CD4-positive, alpha-beta T cell treated with Interleukin-2 at 100 ng/mL for 4 hours (primary cell): ENCODE measurements at places on chromosomes 11 and 22.

- DNase-seq, result no peak
These were observed 389.4 kb upstream of the CADM1 start for GRCh38 chr11:115893461-115894099.

DNA sequence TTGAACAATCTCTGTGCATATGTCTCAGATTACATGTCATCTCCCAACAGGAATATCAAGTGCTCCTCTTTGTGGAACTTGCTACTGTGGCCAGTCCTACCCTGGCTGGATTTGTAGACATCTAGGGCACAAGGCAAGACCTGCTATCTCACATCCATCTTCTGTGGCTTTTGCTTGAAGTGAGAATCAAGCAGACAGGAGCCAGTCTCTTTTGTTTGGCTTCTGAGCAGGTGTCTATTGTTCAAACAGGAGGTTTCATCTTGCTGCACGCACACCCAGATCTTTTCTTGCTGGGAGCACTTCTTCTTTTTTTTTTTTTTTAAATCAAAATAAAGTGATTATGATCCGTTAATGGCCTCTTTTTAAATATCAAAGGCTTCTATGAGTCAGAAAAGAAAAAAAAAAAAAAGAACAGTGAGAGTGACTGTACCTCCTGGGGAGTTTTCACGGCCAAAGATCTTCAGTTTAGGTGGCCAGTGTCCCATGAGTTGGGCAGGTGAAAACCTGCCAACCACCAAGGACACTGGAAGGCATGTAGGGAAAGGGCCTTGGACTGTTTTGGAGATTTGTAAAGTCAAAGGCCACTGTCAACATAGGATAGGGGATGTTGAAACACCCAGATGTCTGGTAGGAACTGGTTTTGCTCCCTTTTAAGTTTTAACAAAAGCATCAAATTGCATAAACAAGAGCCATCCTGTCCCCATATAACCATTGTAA lies 78.1 kb downstream of the CD44 start:
- DNase-seq, result peak; percentile 72

DNA sequence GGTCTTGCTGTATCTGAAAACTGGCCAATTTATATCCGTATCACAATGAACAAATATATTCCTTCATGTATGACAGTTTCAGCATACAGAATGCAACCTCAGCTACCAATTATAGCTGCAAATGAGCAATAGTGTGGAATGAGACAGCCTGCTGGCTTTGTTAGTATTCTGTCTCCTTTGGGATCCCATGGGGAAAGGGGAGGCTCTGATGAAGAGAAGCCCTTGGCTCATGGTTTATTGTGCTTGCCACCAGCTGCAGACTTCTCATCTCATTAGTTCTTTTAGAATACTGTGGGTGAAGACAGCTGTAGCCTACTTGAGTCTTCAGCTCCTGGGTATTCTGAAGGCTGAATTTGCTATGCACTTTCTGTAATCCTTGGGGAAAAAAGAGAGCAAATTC lies 42.4 kb downstream of the PITPNB start:
- DNase-seq, result no peak

- DNase-seq, result no peak
These were observed 70.1 kb downstream of the MICAL2 start for GRCh38 chr11:12180257-12181205.

DNA sequence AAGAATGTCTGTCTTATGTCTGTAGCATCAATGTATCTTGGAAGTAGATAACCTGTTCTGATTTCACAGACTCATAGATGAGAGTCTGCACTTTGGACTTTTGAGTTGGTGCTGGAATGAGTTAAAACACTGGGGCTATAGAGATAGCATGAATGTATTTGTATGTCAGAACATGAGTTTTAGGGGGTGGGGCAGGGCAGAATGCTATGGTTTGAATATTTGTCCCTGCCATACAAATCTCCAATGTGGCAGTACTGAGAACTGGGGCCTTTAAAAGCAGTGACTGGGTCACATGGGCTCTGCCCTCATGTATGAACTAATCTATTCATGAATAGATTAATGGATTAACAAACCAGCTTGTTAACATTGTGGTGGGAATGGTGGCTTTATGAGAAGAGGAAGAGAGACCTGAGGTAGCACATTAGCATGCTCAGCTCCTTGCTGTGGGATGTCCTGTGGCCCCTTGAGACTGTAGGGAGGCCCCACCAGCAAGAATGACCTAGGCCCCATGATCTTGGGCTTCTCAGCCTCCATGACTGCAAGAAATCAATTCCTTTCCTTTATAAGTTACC lies 15.5 kb upstream of the OR52K1 start:
- DNase-seq, result no peak

- no peak for DNase-seq
These were observed 123.3 kb upstream of the THY1 start for GRCh38 chr11:119545978-119546915.

DNA sequence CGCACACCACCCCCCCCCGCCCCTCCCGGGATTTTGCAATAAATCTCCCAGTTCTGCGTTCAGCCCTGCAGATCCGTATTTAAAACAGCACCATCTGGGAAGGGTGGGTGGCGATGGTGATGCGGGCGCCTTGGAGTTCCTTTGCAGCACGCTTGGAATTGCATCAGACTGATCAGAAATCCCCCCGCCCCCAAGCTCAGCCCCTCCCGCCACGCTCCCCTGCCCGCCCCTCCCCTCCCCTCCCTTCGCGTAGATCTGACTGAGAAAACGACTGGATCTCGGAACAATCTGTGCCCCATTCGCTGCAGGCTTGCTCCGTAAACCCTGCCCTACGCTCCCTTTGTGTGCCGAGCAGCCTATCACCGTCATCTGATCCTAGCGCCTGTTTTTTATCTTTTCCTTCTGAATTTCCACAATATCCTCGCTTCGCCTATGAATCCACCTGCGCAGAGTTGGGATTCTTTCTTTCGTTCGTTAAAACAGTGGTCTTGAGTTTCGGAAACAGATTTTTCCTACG lies 18.1 kb upstream of the BDNF start:
- no peak for DNase-seq

DNA sequence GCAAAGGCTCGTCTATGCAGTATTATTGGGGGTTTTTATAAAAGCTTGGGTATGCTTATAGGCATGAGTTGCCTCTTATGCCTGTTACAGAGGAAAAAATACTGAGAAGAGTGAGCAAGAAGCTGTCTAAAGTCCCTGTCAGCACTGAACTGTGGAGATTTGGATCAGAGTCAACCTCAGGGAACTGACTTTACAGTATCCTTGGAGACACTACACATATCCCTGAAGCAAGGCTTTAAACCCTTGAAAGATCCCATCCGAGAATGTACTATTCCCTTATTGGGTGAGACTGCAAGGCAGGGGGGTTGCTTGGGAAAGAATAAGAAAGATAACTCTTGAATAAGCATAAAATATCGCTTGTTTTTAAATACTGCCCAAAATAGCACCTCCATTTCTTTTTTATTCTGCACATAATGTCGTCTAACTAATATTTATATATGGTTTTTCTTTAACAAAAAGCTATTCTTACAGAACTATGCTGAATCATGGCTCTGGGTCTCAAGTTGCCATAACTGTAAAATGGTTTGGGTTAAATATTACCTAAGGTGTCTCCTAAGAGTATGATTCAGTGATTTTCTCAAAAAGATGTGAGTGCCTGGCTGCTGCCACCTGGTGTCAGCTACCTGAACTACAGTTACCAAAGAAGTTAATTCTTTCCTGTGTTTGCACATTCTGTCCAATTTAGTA lies 1062.8 kb downstream of the DLG2 start:
- peak; percentile 12 for DNase-seq

DNA sequence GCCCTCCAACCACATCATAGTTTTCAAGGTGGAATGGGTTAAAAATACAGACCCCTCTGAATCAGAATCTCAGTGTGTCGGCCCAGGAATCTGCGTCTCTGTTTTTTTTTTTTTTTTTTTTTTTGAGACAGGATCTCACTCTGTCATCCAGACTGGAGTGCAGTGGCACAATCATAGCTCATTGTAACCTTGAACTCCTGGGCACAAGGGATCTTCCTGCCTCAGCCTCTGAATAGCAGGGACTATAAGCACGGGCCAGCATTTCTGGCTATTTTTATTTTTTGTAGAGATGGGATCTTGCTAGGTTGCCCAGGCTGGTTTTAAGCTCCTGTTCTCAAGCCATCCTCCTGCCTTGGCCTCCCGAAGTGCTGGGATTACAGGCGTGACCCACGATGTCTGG lies 28.2 kb downstream of the MIAT start:
- no peak for DNase-seq

GRCh38 chr11:63770763-63771162 lies 2.2 kb upstream of the ZFTA start:
- DNase-seq, result no peak

GRCh38 chr11:64198511-64198910 lies 8.0 kb upstream of the FERMT3 start:
- no peak for DNase-seq

GRCh38 chr11:69511358-69512055 lies 30.0 kb downstream of the LINC01488 start:
- no peak for DNase-seq

GRCh38 chr11:131600628-131601027 lies 230.2 kb downstream of the NTM start:
- no peak for DNase-seq
